ENCODE measurements at places on chromosomes 7 and 10.

- no peak for DNase-seq
Measured at GRCh38 chr7:136018104-136018503, 40.9 kb upstream of the MTPN start.

DNA sequence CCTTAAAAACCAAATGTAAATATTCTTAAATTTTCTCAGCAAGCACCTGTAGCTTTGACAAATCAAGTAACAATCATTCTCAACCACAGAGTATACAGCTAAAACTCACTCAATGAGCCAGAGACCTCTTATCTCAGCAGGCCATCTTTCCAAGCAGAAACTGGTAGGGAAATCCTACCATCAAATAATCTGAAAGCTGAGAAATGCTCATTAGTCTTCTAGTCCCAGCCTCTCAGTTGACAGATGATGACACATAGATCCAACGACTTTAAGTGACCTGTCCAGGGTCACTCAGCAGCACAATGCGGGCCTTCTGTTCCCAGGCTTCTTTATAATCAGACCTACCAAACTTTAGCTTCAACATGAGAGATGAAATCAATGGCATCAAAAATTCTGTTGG lies 184.6 kb downstream of the SGMS1 start:
- DNase-seq, result no peak

DNA sequence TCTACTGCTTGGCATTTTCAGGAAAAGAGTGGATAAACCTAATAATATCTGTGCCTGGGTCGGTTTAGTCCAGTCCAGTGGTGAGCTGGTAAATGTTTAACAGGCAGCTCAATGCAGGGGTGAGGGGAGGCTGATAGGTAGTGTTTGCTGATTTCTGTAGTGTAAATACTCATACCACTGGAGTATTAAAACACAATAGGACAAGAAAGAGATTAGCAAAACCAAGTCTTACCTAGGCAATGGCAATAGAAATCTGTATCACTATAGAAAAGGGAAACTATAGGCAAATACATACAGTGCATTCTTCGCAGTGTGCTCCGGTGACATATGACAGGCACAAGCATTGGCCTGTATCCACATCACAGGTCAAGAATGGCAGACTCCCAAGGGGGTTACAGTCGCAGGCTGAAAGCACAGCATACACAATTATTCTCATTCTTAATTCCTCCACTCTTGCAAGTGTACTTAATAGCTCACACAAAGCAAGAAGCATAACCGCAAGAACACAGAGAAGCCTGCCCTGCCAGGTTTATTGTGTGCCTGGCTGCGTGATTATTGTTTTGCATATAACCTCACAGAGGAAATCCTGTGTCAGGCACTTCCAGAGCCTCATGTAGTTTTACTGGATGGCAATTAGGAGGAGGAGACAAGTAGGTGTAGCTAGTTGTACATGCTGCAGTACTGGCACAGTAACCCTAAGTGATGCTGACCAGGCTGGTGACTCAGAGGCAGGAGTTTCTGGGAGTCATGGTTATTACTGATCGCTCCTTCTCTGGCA lies 35.0 kb downstream of the LAMB4 start:
- DNase-seq, result no peak

DNA sequence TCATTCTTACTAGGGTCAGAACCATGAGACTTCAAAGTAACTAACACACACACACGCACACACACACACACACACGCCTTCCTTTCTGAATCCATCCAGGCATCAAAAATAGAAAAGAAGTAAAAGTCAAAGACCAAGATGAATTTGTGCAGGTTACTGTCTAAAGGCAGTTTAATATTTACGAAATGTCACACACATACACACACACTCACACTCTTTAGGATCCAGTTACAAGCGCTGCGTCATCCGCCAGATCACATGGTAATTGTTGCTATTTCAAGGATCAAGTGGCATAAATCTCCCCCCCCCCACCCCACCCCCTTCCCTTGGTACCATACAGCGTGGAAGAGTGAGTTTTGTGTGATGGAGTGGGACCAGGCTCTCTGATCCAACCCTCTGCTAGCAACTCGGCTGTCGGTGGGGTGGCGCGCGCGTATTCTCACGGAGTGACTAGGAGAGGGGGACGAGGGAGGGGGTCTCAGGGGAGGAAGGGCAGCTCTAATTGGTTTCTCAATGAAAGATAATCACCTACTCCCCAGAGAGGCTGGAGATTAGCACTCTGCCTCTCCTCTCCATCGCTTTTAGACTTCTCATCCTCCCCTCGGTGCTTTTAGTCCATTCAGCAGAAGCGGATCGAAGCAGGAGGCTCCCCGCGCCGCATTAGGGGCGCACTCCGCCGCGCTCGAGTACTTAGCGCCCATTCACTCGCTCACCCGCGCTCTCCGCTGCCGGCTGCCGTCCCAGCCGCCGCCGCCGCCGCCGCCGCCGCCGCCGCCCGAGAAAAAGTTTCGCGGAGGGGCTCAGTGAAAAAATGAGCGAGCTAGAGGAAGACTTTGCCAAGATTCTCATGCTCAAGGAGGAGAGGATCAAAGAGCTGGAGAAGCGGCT lies 83.5 kb upstream of the PRKG1 start:
- DNase-seq, result peak; percentile 10

DNA sequence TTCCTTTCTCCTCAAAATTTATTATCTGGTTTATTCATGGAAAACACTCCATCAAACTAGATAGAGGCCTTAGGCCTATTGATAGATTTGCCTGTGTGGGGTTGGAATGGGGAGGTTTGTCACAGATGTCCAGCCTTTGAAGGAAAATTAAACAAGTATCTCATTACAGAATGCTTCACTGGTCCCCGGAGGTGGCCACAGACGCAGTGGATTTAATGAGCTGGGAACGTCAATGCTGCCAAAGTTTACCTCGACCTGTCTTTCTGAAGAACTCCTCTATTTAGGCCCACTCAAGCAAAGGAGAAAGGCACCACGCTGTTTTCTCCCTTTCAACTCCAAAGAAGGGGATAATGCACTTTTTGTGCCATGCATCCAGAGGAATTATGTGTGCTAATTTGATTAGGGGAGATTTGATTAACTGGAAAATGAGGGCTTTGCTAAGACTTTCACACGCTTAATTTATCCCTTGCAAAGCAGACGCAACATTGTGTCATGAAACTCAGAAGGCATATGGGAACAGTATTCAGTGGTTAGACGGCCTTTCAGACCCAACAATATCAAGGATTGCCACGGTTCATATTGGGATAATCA lies 558.8 kb upstream of the GALNT17 start:
- peak; percentile 60 for DNase-seq

DNA sequence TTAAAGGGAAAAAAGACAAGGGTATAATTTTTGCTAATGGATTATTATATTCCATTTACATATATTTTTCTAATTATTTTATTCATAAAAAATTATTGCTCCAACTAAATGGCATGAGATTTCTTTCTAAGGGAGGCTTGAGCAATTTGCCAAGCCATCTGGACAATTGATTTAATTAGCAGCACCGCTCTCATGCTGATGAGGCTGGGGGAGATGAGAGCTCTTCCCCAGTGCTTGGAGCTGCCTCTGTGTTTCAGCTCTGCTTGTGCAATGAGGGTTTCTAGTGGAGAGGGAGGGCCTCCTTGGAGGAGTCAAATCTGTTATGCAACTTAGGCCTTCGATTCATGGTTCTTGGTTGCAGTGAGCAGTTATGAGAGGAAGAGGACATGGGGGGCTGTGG lies 574.3 kb downstream of the TCERG1L start:
- no peak for DNase-seq

DNA sequence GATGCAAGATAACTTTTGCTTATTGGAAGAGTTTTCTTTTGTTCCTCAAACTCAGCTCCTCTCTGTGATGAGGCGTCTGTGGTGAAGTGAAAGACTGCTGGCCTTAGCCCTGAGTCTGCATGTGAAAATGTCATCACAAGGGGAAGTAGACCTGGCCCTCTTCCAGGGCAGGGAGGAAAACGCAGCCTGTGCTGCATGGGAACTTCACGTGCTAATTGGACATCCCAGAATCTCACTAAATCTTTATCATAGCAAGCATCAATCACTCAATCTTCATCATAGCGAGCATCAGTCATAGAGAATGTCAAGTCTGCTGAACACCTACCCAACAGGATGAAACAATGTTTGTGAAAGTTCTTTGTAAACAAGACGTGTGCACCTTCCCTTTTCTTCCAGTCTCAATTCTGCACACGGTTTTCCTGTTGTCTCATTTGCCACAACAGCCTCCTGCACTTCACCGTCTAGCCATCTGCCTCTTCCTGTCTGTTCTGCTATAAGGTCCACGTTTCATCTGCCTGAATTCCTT lies 314.6 kb downstream of the FRMD4A start:
- peak; percentile 35 for DNase-seq

DNA sequence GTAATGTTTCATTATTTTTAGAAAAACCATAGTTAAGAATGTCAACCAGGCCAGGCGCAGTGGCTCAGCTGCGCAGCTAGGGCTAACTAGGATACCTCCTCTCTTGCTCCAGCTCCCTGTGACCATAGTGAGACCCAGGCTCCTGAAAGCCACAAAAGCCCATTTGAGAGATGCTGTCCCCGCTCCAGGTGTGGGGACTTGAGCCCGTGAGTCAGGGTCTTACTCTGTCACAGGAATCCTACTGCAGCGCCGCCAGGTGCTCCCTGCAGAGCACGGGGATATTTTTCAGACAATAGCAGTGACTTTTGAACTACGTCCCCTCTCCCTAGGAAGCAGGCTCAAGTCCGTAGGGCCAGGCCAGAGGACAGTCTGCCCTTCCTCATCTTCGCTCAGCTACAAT lies 75.6 kb upstream of the NRBF2 start:
- no peak for DNase-seq

GRCh38 chr7:124085179-124085578 lies 52.3 kb upstream of the TMEM229A start:
- DNase-seq, result peak; percentile 54

DNA sequence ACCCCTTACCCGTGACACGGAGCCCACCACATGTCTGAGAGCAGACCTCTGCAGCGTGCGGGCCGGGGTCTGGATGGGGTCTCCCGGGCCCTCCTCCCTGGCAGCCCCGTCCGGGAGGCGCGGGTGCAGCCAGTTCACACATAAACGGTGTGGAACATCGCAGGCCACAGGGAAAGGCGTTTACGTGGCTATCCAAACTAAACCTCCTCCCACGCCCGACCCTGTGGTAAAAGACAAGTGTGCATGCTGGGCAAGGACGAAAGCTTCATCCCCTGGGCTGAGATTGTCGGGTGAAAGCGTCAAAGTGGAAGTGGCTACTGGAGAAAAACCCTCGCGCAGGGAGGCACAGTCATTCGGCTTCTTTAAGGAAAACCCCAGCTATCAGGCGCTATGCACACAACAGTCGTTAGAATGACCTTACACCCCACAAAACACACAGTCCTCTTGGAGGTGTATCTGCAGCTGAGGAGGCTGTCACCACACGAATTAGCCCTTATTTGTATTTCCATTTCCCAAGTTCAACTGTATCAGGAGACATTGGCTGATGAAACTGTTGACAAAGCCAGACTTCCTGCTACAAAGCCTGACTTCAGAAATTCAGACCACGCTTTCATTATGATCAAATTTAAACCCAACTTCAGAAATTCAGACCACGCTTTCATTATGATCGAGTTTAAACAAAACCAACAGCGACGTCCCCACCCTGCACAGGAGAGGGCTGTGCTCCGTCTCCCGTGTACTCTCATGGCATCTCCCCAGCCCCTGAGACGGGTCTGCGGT lies 15.3 kb downstream of the GPER1 start:
- no peak for DNase-seq

DNA sequence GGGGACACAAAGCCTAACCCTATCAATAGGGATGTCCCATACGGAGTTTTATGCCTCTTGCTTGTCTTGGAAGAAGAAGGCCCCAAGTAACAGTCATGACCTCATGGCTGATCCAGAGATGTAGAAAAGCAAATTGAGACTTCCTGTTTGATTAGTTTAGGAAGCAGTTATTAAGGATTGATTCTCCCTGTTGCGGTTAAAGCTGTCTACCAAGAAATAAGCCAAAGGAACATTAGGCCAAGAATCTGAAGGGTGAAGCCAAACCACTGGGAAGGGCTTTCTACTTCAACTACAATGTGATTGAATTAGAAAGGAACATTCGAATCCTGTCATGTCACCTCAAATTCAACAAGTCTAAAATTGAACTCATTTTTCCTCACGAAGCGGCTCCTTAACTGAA lies 60.5 kb upstream of the AGBL3 start:
- DNase-seq, result no peak

DNA sequence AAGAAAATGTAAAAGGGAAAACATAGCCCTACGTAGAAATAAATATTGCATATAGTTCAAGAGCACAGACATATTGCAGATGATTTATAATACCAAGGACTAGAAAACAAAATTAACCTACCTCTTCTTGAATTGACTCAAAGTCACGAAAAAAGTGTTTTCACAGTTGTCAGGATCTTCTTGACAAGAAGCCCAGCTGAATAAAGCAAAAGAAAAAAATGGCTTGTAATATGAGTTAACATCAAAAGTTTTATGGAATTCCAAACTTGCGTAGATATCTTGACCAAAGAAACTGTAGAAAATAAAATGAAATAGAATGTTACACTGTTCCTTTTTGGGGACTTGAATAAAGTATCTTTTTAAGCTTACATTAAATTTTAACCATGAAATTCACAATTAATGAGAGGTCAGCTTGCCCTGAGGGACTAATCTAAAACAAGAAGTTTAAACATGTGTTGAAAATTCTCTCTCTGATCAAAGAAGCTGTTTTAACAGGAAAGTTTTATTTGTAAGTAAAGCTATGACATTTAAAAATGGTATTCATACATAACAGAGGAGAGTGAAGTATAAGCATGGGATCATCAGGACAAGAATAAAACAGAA lies 133.1 kb upstream of the SEMA3C start:
- DNase-seq, result no peak

GRCh38 chr7:65444205-65444842 lies 70.7 kb downstream of the ZNF92 start:
- DNase-seq, result no peak

GRCh38 chr10:28800144-28800543 lies 122.8 kb downstream of the BAMBI start:
- no peak for DNase-seq

DNA sequence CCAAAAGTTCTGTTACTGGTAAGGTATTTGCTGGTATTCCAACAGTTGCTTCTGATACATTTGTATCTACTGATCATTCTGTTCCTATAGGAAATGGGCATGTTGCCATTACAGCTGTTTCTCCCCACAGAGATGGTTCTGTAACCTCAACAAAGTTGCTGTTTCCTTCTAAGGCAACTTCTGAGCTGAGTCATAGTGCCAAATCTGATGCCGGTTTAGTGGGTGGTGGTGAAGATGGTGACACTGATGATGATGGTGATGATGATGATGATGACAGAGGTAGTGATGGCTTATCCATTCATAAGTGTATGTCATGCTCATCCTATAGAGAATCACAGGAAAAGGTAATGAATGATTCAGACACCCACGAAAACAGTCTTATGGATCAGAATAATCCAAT lies 131.0 kb downstream of the AASS start:
- no peak for DNase-seq

DNA sequence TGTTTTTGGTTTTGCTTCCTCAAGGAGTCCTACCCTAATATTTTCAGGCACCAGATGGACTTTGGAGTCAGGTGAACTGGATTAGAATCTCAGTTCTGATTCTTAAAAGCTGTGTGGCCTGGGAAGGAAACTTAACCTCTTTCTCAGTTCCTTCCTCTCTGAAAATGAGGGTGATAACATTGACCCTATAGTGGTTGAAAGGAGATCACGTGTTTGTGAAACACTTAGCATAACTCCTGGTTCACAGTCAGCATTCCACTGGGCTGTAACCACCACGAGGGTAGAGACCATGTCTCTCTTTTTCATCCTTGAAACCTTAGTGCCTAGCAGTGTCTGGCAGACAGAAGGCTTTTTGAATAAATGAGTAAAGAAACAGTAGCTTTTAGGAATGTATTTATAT lies 16.7 kb downstream of the LSMEM1 start:
- DNase-seq, result no peak

GRCh38 chr10:30587522-30588031 lies 42.0 kb downstream of the LYZL2 start:
- DNase-seq, result no peak

Data from NCI-H2171 treated with DMSO at 0.1 percent for 48 hours (cell line).